A172 (cell line): ENCODE measurements at places on chromosomes 2 and 18. TPM values are rescaled to one million over a fixed set of nuclear protein-coding genes. Genes with fewer than 3 reads are reported as not detected.

INHA gene
- total RNA-seq = 0.86 TPM in 1 of 2 replicates, not detected in the other

SULT1C2 gene
- total RNA-seq = 0.29 TPM in 1 of 2 replicates, not detected in the other

ITM2C gene
- 52.0 and 53.4 TPM in 2 replicates for total RNA-seq

OR6B2 gene
- not detected in 2 replicates for total RNA-seq

SOX11 gene
- total RNA-seq = 11.2 and 11.9 TPM in 2 replicates

RFTN2 gene
- 0.12 TPM in 1 of 2 replicates, not detected in the other for total RNA-seq

SLC8A1 gene
- total RNA-seq = 34.5 and 37.6 TPM in 2 replicates

MAB21L4 gene
- 0.22 TPM in 1 of 2 replicates, not detected in the other for total RNA-seq

DBI gene
- total RNA-seq = 226 and 257 TPM in 2 replicates

KCNK3 gene
- total RNA-seq = 0.05 and 0.60 TPM in 2 replicates

EVX2 gene
- total RNA-seq = not detected in 2 replicates

SULT6B1 gene
- not detected in 2 replicates for total RNA-seq

TUBB8B gene
- not detected in 2 replicates for total RNA-seq

LIMS3 gene
- total RNA-seq = 1.4 and 2.9 TPM in 2 replicates

NEB gene
- total RNA-seq = not detected in 2 replicates

LYPD6 gene
- 22.7 and 40.4 TPM in 2 replicates for total RNA-seq

RBFA gene
- 23.8 and 29.7 TPM in 2 replicates for total RNA-seq

KYNU gene
- total RNA-seq = 1.4 and 3.9 TPM in 2 replicates

TOGARAM2 gene
- 0.69 and 1.9 TPM in 2 replicates for total RNA-seq

DTYMK gene
- total RNA-seq = 136 and 156 TPM in 2 replicates

GPR45 gene
- not detected in 2 replicates for total RNA-seq

SPATS2L gene
- total RNA-seq = 150 and 154 TPM in 2 replicates

AKAIN1 gene
- not detected in 2 replicates for total RNA-seq

CACNB4 gene
- 1.8 and 2.2 TPM in 2 replicates for total RNA-seq

IL36B gene
- total RNA-seq = 0.19 TPM in 1 of 2 replicates, not detected in the other

CIAO1 gene
- total RNA-seq = 118 and 119 TPM in 2 replicates

HNRNPLL gene
- total RNA-seq = 49.2 and 55.8 TPM in 2 replicates

GALNT3 gene
- total RNA-seq = not detected in 2 replicates

C2orf78 gene
- total RNA-seq = not detected in 2 replicates

BOLL gene
- not detected in 2 replicates for total RNA-seq

THSD7B gene
- total RNA-seq = 0.02 TPM in 1 of 2 replicates, not detected in the other

RTP5 gene
- total RNA-seq = not detected in 2 replicates

CNDP1 gene
- not detected in 2 replicates for total RNA-seq

ATOH8 gene
- total RNA-seq = 1.7 and 3.2 TPM in 2 replicates

CHST9 gene
- total RNA-seq = not detected in 2 replicates

POLE4 gene
- total RNA-seq = 16.4 and 27.8 TPM in 2 replicates

RGPD3 gene
- total RNA-seq = 0.21 and 0.36 TPM in 2 replicates

TEKT4 gene
- not detected in 2 replicates for total RNA-seq

SPEG gene
- total RNA-seq = 30.0 and 32.9 TPM in 2 replicates

SERPINB3 gene
- total RNA-seq = not detected in 2 replicates

GDF7 gene
- total RNA-seq = 0.10 and 0.24 TPM in 2 replicates

SLC4A3 gene
- total RNA-seq = 10.9 and 11.4 TPM in 2 replicates

AP1S3 gene
- total RNA-seq = 8.9 and 27.7 TPM in 2 replicates

CMPK2 gene
- total RNA-seq = 11.4 and 12.7 TPM in 2 replicates

HRH4 gene
- not detected in 2 replicates for total RNA-seq

NAT8 gene
- not detected in 2 replicates for total RNA-seq

FN1 gene
- 15.5 and 17.2 TPM in 2 replicates for total RNA-seq

CD207 gene
- total RNA-seq = 0.14 TPM in 1 of 2 replicates, not detected in the other

APCDD1 gene
- not detected in 2 replicates for total RNA-seq

LYG1 gene
- not detected in 2 replicates for total RNA-seq

RAB12 gene
- total RNA-seq = 95.0 and 101 TPM in 2 replicates

FLACC1 gene
- total RNA-seq = not detected in 2 replicates

BCL2L11 gene
- total RNA-seq = 4.5 and 9.3 TPM in 2 replicates

ACOXL gene
- total RNA-seq = not detected in 2 replicates

AOX1 gene
- 8.4 and 13.2 TPM in 2 replicates for total RNA-seq

SLC23A3 gene
- 0.19 and 0.67 TPM in 2 replicates for total RNA-seq

PFN4 gene
- total RNA-seq = 0.40 and 2.3 TPM in 2 replicates

THUMPD2 gene
- 15.9 and 18.2 TPM in 2 replicates for total RNA-seq

GRP gene
- not detected in 2 replicates for total RNA-seq

IL36RN gene
- total RNA-seq = not detected in 2 replicates
